ENCODE measurements at places on chromosomes 2 and 18. TPM values are rescaled to one million over a fixed set of nuclear protein-coding genes. Genes with fewer than 3 reads are reported as not detected.

Gene ACADL
- total RNA-seq: not detected

GRCh38 chr18:70194227-70194890 is 11.1 kb downstream of the RTTN start:
- DNase-seq: no peak

DNA sequence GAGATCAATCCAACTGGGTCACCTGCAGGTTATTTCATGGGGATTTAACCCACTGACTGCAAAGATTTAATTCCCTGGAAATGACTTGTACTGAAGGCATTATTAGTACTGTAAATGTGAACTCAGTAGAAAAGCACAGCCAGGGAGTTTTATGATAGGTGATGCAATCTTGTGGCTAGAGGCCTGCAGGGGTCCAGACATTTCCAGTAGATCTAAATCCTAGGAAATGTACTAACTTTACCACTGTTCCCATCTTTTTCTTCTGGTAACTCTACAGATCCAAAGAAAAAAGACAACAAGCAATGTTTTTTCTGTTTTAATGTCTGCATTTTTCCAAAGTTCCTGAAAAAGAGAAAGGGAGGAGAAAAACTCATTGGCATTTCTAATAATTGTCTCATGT is 500.1 kb downstream of the ARHGAP15 start:
- no peak for DNase-seq

Gene CACNB4
- 1.5 TPM for total RNA-seq
